Amygdala (tissue), 56 donors: ENCODE measurements at places on chromosomes 7 and 10.

GRCh38 chr10:124562425-124563060, 100.9 kb downstream of the LHPP start:
- no peak for DNase-seq

DNA sequence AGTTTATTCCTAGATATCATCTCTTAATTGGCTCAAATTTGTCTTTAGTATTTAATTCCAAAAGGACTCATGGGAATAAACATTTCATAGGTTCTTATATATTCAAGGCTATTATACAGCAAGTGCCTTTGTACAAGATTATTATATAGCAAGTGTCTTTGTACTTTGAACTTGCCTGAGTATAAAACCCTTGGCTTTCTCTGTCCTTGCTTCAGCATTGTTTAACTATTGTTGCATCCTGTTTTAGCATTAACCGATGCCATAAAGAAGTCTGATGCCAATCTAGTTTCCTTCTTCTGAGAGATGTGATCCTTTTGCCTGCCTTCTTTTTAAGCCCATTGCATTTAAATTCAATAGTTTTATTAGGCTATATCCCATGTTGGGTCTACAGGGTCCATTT, 270.0 kb downstream of the NEBL start:
- DNase-seq: no peak

DNA sequence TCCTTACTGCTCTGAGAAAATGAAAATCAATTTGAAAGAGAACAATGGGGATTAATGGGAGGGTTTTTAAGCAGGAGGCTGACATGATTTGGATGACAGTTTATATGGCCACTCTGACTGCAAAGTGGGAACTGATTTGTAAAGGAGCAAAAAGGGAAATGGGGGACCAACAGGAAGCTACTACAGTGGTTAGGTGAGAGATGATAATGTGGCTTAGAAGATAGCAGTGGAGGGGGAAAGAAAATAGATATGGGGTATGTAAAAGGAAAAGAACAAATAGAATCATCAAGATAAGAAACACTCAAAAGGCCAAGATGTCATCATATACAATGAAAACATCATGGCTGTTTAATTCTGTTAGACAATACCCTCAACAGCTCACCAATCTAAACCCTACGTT, 177.5 kb downstream of the ANK3 start:
- DNase-seq: no peak

GRCh38 chr7:150740053-150740452, 2.8 kb downstream of the GIMAP5 start:
- no peak for DNase-seq

DNA sequence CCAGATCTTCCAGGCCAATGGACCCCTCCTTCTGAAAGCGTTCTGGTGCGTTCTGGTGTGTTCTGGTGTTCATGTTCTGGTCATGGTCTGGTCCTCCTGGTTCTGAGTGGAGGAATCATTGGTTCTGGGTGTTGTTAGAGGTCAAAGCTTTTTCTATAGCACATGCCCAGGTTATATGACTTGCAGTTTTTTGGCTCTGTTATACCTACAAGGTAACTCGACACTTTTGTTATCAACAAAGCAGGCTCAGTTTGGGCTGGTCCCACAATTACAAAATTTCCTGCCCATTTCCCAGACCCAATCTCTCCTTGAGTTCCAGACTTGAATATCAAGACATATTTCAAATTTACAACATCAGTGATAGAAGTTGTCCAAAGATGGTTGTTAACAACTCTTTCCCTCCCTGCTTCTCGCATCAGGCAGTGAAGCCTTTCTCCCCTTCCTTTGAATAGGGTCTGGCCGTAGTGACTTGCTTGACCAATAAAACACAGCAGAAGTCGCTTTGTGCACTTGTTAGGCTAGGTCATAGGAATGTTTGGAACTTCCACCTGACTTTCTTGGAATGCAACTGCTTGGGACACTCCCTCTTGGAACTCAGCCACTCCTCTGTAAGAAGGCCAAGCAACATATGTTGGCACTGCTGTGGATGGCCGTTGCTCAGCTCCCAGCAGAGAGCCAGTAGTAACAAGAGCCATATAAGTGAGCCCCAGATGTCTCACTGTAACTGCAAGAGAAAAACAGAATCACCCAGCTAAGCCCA, 83.1 kb upstream of the STEAP1B start:
- no peak for DNase-seq

GRCh38 chr7:1345796-1346755, 113.2 kb downstream of the MICALL2 start:
- no peak for DNase-seq

DNA sequence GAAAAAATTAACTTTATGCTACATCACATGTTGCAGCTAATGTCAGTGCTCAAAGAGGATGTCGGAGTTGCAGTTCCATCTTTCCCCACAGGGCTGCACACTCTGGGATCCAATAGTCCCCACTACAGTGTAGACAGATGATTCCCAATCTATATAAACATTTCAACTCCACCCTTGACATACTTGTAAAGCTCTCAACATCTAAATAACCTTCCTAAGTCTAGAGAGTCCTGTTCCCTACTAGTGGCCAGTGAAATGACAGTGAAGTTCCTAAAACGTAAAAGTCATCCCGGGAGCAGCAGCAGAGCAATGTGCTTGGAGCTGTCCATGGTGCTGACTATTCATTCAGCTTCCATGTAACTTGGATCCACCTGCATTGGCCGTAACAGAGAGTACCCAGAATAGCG, 145.1 kb downstream of the GRM8 start:
- DNase-seq: no peak

GRCh38 chr10:89481662-89482061, 53.7 kb downstream of the SLC16A12 start:
- no peak for DNase-seq

DNA sequence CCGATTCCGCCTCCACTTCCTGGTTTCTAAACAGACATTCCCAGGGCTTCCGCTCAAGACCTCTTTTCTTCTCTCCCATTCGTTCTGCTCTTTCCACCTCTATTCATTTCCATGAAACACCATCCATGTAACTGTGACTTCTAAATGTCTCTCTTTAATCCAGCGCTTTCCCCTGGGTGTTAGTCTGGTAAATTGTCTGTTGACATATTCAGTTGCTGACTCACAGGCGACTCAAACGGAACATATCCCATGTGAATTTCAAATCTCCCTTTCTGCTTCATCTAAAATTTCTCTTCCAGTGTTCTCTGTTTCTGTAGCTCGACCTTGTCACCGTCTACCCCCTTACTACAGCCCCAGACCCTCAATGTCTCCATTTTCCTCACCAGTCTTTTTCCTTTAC, 119.1 kb downstream of the PFKFB3 start:
- no peak for DNase-seq

DNA sequence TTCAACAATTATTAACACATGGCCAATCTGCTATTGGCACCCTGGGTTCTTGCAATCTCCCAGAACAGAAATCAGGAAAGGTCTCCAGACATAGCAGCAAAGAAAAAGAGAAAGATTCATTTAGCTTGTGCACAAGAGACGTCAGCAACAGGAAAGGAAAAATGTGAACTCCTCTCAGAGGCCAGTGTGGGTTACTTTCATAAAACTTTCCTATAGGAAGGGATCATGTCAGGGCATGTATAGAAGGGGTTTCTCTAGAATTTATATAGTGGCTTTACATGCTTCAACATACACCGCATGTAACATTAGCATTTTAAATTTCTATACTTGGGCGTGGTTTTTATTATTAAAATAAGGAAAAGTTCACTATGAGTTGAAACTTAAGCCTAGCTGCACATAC, 725.1 kb downstream of the SORCS1 start:
- DNase-seq: no peak

DNA sequence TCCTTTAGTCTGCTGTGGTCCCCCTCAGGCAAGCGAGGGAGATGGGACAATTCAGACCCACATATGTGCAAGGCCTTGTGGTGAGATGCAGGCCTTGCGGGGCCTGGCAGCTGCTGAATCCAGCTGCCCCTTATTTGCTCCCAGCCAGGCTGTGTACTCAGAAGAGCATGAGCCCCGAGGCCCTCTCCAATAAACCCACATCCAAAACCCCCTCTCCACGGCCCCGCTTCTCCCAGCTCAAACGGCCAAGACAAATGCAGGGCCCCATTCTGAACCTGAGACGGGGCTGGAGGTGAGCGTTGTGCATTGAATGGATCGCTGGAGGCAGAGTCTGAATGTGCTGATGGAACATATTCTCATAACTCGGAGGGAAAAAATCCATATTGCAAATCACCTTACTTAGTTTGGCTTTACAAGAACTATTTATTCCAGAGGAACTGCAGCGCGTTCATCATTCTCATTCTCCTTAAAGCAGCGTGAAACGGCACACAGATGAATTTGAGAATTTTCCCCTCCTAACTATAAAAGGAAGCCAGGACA, 169.2 kb upstream of the LYZL2 start:
- no peak for DNase-seq
